ENCODE measurements at places on chromosomes 16 and 17.
A peak's percentile ranks its signal among the peaks of the same experiment; 100 is the strongest.

DNA sequence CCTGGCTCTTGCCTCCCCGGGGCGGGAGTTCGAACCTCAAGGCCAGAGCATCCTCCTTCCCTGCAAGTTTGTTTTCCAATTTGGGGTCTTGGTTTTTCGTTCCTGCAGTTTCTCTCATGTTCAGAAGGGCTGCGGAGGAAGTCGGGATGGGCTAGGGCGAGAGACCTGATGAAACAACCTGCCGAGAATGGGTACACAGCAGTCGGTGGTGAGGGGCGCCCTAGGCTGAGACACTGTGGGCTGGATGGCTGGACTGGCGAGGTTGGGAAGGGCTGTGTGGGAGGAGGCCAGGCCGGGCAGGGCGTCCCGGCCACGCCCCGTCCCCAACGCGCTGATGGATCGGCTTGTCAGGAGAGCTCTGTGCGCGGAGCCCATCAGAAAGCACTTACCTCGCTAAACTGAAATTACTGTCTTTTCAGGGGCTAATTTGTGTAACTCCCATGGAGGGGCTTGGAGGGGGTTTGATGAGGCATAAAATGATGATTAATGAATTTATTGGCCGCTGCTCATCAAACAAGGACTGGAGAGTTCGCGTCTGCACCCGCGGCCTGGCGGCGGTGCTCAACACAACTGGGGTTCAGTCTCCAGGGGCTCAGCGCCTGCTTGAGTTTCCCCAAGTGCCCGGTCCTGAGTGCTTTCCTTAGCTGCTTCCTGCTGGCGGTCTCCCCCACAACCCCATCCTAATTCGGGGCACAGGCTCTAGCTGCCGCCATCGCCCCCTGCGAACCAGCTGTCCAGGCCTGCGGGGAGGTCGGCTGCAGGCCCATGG, 9.0 kb downstream of the IRX5 start:
- DNase-seq: no peak

DNA sequence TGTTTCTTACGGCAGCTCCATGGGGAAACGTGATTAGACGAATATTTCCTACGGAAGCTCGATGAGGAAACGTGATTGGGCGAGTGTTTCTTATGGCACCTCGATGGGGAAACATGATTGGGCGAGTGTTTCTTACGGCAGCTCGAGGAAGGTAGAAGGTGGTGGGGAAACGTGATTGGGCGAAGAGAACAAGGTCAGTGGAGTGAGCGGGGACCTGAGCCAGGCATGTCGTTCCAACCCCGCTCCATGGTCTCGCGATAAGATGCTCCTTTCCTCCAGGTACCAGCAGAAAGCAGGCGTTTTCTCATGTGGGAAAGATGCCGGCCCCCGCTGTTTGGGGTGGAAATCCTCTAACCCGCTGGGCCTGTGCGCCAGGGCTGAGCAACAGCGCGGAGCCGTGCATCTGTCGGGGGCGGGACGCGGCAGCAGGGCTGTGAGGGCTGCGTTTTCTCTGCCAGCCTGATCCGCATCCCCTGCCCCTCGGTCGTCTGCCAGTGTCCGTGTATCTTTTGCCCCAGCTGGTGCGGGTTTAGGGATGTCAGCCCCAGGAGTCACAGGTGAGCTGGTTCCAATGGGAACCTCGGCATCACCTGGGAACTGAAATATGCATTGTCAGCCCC, 25.6 kb upstream of the DOC2B start:
- DNase-seq: no peak

- DNase-seq: no peak
Measured at GRCh38 chr17:42027590-42027889, 7.7 kb downstream of the NKIRAS2 start.

DNA sequence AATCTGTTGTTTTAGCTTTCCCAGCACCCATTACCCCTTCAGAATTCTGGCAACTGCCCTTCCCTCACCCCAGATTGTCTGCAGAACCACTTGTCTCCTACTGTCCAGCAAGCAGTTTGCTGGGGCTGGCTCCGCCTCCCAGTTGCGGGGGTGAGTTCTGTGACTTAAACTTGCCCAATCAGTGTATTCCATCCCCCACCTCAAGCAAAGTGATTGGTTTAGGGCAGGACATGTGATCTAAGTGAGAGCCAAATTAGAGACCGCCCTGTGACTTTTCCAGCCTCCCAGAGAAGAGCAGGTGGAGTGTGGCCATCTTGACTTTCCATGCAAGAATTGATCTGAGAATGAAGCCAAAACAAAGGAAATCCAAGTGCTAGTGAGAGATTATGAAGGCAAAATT, 22.7 kb upstream of the SRCIN1 start:
- peak; percentile 76 for DNase-seq

- no peak for DNase-seq
Measured at GRCh38 chr16:50336884-50337283, 31.9 kb downstream of the BRD7 start.

GRCh38 chr16:20214401-20214800, 112.9 kb downstream of the GP2 start:
- DNase-seq: no peak

DNA sequence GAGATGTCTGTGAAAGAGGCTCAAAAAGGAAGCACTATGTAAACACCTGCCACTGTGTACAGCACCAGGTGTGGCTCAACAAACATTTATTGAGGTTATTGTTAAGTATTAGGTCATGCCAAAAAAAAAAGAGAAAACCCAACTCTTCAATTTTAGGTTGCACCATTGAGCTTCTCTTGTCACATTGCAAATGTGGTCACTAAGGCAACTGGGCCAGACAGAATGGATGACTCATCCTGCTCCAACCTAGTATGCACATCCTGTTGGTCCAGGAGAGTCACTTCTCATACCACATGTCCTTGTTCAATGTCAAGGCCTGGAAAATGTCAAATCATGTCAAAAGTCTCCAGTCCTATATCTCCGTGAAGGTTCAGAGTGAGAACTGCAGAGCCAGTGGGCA, 25.0 kb downstream of the HOXB1 start:
- DNase-seq: no peak

- no peak for DNase-seq
Measured at GRCh38 chr16:85167589-85168537, 55.6 kb upstream of the CIBAR2 start.

DNA sequence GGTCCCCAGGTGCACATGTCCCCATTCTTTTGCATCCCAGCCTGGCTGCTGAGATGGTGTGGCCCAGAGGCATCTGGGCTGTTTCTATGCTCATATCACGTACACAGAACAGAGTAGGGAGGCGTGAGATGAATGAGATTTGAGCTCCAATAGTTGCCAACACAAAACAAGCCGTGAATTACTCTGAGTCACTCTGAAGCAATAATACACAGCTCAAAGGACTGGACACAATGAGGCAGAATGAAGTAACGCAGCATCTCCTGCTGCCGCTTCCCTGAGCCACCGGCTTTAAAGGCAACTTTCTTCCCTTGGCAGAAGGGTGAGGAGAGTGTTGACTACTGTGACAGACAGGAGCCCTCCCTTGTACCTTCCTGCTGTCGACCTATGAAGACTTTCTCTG, 33.9 kb upstream of the CLEC18B start:
- DNase-seq: no peak

GRCh38 chr16:77675464-77676324, 46.6 kb upstream of the NUDT7 start:
- DNase-seq: peak; percentile 65

DNA sequence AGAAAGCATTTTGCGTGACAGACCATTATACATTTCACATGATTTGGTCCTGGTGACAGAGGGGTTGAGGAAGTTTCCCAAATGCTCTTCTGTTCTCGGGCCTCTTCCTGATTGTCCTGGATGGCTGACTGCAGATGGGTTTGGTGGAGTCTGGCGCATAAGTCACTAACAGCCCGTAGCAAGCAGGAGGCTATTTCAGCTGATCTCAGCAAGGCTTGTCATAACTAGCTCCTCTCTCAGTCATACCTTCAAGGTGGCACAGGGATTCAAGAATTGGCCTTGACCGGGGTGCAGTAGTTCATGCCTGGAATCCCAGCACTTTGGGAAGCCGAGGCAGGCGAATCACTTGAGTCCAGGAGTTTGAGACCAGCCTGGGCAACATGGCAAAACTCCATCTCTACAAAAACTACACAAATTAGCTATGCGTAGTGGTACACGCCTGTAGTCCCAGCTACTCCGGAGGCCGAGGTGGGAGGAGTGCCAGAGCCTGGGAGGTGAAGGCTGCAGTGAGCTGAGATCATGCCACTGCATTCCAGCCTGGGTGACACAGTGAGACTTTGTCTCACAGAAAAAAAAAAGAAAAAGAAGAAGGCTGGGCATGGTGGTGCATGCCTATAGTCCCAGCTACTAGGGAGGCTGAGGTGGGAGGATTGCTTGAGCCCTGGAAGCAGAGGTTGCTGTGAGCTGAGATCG, 68.9 kb upstream of the HAS3 start:
- DNase-seq: no peak

DNA sequence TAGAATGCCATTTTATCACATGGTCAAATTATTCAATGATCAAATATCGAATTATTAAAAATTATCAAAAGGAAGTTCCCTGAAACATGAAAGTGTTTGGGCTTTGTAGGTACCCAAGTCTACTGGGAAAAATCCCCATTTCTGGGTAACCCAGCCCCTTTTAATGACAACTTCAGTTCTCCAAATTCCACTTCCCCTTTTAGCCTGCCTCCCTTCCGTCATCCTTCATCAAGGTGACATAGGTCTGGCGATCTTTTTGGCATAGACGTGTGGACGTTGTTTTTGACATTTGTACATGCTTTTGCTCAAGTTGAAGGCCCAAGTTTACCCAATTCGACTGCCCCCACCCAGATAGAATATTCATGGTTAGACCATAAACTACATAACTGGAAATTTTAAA, 660.9 kb downstream of the MAF start:
- no peak for DNase-seq

GRCh38 chr17:70078549-70078948, 3.5 kb downstream of the KCNJ16 start:
- no peak for DNase-seq

- peak; percentile 57 for DNase-seq
Measured at GRCh38 chr16:69796285-69797118, 34.4 kb downstream of the WWP2 start.

- no peak for DNase-seq
Measured at GRCh38 chr17:37024181-37024637, 75.5 kb downstream of the AATF start.

DNA sequence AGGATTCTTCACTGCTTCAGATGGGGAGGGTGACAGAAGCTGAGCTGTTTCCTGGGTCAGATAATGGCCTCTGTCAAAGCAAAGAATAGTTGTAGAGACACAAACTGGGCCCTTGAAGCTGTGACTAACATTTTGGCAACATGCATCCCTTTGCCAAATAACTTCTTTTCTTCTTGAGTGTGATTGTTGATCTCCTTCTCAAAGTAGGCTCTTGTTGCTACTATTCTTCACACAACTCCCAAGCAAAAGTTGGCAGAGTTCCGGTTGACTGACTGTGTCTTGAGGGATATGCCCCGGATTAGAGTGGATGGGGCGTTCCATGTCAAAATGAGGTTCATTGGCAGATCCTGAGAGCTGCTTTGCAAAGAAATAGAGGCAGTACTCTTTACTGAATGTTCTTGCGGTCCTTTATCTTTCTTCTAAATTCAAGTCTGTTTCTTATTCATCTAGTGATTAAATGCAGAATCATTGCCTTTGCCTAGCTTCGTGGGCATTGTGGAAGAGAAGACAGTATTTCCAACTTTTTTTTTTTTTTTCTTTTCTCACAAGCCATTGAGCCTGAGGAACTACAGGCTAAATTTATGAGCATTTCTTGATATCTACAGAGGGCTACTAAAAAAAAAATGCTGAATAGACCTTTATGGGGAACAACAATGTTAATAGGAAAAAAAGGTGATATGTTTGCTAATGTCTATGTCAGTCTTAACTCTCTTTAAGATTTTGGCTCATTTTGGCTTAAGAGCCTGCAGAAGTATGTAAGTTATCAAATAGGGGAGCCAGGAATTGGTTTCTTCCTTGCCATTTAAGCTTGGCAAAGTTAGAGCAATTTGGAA, 5.8 kb downstream of the WIPF2 start:
- DNase-seq: no peak

DNA sequence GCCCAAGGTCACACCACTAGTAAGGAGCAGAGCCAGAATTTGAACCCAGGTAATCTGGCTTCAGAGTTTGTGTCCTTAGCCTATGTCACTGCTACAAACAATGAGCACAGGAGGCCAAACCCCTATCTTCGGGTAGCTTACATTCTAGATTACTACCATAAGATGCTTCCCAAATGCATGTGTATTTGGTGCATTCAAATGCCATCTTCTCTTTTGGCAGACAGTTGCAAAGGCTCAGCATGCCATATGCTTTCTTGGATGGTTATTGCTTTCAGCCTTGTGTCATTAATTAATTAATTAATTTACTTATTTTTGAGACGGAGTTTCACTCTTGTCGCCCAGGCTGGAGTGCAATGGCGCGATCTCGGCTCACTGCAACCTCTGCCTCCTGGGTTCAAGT, 80.7 kb downstream of the DNAH3 start:
- no peak for DNase-seq

DNA sequence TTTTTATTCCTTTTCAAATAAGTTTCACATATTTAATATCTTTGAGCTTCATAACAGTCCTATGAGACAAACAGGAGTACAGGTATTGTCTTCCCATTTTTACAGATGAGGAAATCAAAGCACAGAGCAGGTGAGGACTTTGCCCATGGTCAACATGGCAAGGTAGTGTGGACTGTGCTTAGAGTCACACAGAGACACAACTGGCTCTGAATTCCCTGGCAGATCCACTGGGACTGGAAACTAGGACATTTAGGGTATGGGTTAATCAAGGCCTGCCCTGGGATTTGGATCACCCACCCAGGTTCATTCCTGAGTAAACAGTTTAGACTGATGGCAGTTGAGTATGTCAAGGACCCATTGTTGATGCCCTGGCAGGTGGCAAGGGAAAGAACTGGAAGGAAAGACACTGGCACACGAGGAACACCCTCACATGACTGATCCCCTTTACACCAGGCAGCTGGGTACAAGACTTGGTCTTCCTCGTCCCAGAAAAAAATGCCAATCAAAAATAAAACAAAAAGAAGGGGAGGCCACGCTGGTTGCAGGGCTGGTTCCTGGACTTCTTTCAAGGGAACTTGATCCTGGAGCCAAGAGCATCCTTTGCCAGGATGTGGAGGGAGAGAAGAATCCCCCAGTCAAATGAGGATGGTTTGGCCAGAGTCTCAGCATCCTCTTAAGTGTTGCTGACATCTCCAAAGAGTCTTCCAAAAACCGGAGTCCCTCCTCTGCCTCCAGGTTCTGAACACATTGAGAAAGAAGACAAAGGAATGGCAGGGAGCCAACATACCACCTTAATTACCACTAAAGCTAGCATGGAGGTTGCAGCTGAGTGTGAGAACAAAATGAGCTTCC, 34.9 kb downstream of the CHD9 start:
- no peak for DNase-seq

GRCh38 chr17:79192503-79193351, 118.1 kb downstream of the ENGASE start:
- no peak for DNase-seq

- no peak for DNase-seq
Measured at GRCh38 chr17:82152556-82153294, 54.7 kb upstream of the FASN start.

DNA sequence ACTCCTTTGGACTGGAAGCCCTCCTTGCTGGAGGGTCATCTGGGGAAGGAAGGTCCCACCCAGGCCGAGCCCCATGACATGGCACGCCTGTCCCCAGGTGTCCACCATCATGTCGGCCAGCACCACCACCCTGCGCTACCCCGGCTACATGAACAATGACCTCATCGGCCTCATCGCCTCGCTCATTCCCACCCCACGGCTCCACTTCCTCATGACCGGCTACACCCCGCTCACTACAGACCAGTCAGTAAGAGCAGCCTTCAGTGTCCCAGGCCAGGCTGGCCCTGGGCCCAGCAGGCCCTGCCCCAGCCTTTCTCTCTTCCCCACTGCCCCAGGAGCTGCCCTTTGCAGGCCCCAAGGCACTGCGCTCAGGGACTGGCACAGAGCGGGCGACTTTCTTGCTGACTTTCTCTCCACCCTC, 6.5 kb downstream of the TUBG2 start:
- no peak for DNase-seq
